ENCODE measurements at places on chromosomes 5 and 9.

- DNase-seq, result no peak
Observed at GRCh38 chr9:27395484-27395921, 98.6 kb upstream of the EQTN start.

DNA sequence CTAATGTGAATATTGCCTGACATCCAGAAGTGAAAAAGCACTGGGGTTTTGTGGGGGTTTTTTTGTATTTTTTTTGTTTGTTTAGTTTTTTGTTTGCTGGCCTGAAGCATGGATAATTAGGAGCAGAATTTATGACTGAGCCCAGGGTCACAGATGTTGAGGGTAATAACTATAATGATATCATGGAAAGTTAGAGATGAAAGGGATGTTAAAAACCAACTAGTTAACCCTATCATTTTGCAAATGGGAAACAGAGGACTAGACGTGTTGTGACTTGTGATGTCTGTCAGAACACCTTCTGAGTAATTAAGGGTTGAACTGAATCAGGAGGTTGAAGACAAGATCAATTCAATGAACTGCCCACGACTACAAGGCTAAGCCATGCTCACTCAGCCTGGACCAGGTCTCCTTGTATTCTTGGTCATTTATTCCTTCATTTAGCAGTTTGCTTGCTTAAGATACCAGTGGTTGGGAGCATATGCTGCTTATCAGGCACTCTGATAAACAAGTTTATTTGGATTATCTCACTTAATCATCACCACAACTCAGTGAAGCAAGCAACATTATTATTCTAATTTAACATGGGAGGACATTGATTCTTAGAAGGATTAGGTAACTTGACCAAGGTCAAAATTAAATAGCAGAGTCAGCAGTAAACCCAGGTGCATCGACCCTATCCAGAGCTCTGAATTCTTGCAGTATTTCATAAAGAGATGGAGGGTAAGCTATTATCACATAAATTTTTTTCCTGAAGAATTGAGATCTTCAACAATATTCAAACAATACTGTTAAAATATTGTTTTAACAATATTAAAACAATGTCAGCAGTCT is 75.7 kb upstream of the PIK3R1 start:
- DNase-seq, result no peak

- no peak for DNase-seq
Observed at GRCh38 chr5:3751846-3752245, 156.2 kb downstream of the IRX1 start.

DNA sequence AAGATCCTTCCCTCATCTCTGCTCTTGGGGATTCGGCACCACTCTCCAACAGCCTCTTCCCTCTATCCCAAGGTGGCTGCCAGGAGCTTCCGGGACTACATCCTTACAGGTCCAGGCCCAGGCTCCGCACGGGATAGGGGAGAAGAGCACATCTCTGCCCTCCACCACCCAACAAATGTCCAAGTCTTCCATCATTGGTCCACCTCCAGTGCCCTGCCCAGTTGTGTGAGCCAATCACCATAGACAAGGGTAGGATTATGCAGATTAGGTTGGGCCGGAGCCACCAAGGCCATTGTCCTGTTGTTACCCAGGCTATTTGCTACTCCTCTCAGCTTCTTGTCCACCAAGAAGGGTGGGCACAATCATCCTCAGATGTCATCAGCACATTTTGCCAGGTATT is 9.1 kb downstream of the UNC5A start:
- DNase-seq, result no peak

DNA sequence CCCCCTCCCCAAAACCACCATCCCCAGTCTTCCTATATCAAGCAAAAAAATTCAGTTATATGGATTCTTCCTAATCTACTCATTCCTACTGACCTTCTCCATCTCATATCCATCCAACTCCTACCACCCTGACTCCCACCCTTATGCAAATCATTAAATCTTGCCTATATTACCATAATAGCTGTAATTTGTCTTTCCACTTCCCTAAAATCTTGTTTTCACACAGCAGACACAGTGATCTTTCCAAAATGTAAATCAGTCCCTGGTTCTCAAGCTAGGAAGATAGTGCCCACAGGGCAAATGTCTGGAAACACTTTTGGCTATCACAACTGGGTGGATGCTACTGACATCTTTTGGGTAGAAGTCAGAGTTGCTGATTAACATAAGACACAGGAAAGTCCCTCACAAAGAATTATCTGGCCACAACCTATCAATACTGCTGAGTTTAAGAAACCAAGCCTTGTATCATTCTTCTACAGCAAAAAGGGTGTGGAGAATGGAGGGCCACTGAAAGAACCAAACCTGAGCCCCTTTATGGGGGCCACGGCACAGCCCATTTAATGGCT is 1.4 kb downstream of the SRA1 start:
- DNase-seq, result no peak

DNA sequence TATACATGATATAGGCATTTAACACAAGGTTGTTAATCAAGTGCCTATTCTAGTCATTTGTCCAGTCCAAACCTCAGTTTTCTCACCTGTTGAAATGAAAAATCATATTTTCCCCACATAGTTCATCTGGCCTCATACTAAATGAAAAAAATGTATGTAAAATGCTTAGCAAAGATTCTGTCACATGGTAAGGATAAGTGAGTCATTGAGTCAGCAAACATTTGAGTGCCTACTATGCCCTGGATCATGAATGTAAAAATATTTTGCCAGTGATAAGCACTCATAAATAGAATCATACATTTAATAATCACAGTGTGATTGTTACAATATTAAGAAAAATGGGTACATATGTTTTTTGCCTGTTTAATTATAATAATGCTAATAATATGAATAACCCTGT is 181.2 kb upstream of the PAPPA start:
- DNase-seq, result no peak

GRCh38 chr5:73265641-73266040 is 92.6 kb downstream of the TMEM174 start:
- no peak for DNase-seq

DNA sequence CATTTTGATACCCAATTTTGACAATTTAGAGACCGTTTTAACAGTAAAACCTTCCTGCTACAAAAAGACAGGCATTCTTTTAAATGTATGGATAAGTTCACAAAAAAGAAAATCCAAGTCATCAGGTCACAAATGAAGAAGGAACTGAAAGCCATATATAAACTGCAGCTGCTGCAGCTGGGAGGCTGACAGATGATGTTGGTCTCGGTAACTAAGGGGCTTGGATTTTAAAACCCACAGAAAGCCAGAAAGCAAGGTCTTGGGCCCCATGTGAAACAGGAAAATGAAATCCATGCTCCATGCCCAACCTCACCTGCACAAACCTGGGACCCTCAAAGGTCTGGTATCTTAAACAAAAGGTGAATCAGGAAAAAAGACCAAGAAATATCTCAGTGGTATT is 15.7 kb upstream of the C5orf34 start:
- DNase-seq, result no peak

- DNase-seq, result no peak
Observed at GRCh38 chr5:72107131-72107900, at the start of gene MAP1B. TSS of gene MAP1B (plus strand) at chr5:72107475. CDS start at chr5:72107532, 57 bp downstream.

- DNase-seq, result peak; percentile 63
Observed at GRCh38 chr5:66307647-66308241, 163.6 kb downstream of the SREK1 start.

GRCh38 chr9:14096258-14096922 is 217.6 kb downstream of the NFIB start:
- no peak for DNase-seq

DNA sequence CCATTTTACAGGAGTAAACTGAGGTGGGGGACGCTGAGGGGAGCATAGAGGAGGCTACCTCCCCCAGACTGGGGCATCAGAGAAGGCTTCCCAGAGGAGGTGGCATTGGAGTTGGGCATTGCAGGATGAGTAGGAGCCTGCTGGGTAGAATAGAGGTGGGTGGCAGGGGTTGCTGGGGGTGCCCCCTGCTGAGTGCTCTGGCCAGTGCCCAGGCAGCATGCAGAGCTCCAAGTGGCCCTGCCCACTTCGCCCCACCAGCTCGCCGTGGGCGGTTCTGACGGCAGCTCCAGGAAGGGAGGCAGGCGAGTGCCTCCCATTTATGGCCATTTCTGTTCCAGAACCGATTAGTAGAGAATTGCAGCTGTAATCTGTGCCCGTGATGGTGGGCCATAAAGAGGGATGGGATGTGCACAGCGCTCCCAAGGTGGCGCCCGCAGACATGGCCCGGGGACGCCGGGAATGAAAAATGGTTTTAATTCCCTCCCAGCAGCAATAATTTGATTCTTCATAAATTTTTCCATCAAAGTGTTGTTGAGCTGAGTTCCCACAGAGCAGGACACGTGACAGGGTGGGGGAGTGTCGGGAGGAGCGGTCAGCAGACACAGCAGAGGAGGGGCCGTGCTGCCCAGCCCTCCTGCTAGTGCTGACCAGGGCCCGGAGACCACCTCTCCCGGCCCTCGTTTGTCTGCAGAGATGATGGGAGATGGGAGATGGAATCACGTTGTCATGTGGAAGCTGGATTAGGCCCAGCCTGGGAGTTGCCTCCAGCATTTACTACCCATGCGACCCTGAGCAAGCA is 75.5 kb downstream of the LMX1B start:
- DNase-seq, result no peak

- no peak for DNase-seq
Observed at GRCh38 chr5:112379542-112380325, 39.3 kb downstream of the EPB41L4A start.

DNA sequence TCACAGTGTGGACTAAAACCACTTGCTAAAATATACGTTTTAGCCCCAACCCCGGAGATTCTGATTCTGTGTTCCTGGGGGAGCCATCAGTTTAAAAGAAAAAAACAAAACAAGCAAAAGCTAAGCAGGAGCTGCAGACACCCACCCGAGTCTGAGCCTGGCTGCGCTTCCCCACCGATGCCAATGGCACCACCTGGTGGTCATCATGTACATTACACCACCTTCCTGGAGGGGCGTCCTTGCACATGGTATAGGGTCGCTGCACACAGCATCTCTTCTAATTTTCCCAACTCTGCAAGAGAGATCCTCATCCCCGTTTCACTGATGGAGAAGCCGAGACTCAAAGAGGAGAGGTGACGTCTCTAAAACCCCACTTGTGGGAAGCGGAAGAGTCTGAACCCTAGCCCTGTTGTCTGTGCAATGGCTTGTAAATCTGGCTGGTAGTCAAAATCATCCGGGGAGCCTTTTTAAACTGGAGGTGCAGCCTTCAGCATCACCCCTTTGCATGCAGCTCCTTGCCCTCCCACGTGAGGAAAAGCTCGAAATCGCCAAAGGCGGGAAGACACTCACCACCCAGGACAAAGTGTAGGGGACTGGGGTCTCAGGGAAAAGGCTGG is 23.1 kb upstream of the CNOT6 start:
- DNase-seq, result peak; percentile 66

DNA sequence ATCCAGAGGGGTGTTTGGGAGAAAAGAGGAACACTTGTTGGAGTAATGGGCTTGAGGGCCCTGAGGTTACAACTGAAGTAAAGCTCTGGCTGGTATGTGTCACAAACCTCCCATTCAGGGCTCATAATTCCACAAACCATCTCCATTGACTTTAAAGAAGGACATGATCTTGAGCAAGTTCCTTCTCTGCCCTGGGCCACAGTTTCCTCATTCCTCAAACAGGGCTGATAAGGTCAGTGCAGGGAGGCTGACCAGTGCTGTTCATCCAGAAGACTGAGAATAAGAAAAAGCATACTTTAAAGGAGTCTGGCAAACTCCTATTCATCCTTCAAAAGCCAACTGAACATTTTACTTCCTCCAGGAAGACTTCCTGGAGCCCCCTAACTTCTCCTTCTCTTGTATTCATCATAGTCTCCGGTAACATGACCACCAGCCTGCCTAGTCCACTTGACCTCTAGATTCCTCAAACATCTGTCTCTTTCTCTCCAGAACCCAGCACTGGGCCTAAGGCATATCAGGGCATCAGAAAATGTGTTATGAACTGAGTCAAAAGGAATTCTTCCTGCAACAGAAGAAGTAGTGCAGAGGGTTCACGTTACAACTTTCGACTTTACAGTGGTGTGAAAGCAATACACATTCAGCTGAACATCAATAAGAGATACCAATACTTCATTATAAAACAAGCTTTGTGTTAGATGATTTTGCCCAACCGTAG is 20.7 kb upstream of the PTPN3 start:
- DNase-seq, result no peak

All from activated CD4-positive, alpha-beta T cell treated with anti-CD3 and anti-CD28 coated beads, Interleukin-2, Interleukin-6, amounts not matched to agents 100 ng/mL and 50 ng/mL, durations not matched to agents 16 hours and 8 hours (primary cell).